ENCODE measurements at places on chromosomes 6 and 20.

DNA sequence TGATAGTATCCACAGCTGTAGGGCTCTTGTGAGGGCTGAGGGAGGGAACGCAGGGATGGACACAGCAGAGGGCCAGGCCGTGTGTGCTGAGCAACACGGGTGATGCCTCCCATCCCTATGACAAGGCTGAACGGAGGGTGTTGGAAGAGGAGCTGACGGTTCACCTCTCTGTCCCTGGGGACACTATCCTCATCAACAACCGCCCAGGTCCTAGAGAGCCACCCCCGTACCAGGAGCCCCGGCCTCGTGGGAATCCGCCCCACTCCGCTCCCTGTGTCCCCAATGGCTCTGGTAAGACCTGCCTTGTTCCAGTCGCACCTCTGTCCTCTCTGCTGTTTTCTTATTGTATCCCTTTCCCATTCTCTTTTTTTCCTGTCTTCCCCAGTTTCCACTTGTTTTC is 10.1 kb downstream of the DDR1 start:
- no peak for DNase-seq

- DNase-seq: no peak
Measured at GRCh38 chr6:75154973-75155372, 50.9 kb downstream of the COL12A1 start.

GRCh38 chr6:128963561-128963960 is 80.6 kb downstream of the LAMA2 start:
- no peak for DNase-seq

GRCh38 chr6:31769684-31770371 is 7.3 kb downstream of the VWA7 start:
- DNase-seq: peak; percentile 81

- peak; percentile 5 for DNase-seq
Measured at GRCh38 chr20:62066983-62067433, 1.3 kb upstream of the TAF4 start.

GRCh38 chr6:15088904-15089568 is 156.8 kb upstream of the JARID2 start:
- DNase-seq: no peak

GRCh38 chr6:1324936-1325335 is 13.0 kb downstream of the FOXQ1 start:
- DNase-seq: no peak

- DNase-seq: no peak
Measured at GRCh38 chr6:112178846-112179245, 75.5 kb downstream of the LAMA4 start.

DNA sequence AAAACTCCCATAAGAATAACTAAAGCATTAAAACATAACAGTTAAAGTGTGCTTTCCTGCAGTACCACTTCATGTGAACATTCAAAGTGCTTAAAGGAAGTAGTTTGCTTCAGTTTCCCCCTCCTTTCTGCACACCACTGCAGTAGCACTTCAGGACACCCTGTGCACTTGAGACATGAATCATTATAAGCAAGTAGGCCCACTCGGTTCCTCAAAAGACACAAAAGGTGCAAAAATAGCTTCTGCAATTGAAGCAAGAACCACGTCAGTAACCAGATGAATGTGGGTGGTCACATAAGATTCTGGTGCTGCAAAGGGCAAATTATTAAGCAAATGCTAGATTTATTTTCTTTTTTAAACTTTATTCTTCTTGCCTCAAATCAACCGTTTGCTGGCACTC is 160.6 kb downstream of the HIVEP2 start:
- DNase-seq: no peak

DNA sequence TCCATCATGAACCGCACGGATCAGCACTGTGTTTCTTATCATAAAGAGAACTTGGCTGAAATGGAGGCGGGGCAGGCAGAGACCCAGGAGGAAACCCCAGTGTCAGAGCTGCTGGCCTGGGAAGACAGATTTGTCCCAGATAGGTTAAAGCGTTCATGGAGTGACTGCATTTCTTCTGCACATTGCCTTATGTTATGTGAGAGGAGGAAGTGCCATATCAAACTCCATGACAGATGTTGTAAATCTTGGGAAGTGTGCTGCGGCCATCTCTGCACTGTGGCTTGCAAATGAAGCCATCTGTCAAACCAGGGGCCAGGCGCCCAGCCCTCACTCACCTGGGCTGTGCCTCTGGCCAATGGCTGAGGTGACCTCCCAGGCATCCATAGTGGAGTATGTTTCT is 163.0 kb downstream of the SLC24A3 start:
- DNase-seq: no peak

DNA sequence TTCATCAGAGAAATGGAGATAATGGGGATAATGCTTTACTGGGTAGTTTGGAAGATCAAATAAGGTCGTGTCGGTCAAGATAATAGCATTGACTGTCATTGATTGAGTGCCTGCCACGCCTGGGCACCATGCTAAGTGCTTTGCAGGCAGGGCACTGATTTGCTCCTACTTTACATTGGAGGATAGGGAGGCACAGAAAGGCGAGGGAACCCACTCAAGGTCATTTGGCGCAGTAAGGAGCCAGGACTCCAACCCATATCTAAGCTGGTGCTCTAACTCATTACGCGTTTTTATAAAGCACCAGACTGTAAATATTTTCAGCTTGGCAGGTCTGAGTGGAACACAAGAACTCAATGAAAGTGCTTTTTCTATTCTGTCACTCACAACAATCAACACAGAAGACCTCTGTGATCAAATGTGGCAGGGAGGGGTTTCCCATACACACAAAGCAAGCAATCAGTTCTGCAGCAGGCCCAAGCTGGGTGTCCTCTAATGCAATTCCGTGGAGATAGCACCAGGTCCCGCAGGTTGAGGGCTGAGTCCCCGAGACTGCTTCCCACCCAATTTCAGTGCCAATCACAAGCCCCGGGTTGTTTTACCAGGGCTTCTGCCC is 373.6 kb downstream of the CDH26 start:
- no peak for DNase-seq

GRCh38 chr6:155454008-155454407 is 1.6 kb downstream of the NOX3 start:
- DNase-seq: no peak

- no peak for DNase-seq
Measured at GRCh38 chr20:57582432-57583288, 21.8 kb downstream of the PCK1 start.

GRCh38 chr6:7629321-7629720 is 39.3 kb downstream of the SNRNP48 start:
- DNase-seq: no peak

- no peak for DNase-seq
Measured at GRCh38 chr6:36963451-36964290, 9.1 kb downstream of the PI16 start.

- no peak for DNase-seq
Measured at GRCh38 chr6:70375166-70375565, 38.1 kb upstream of the FAM135A start.

- DNase-seq: no peak
Measured at GRCh38 chr6:39998126-39998525, 63.9 kb upstream of the MOCS1 start.

DNA sequence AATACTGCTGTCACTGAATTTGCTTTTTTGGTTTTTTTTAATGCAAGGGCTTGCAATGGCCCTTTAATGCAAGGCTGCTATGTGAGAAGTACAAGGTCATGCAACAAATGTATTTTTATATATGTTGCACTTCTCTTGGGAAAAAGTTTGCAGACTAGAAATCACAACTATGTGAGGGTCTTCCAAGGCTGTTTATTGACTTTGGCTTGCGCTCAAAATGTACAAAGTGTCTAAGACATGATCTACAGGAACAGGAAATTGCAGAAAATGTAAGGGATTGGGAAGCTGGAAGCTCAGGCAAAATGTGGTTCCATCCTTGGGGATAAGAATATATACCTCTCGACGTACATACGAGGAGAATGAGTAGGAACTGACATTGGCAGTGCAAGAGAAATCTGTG is 92.2 kb upstream of the F13A1 start:
- DNase-seq: no peak

DNA sequence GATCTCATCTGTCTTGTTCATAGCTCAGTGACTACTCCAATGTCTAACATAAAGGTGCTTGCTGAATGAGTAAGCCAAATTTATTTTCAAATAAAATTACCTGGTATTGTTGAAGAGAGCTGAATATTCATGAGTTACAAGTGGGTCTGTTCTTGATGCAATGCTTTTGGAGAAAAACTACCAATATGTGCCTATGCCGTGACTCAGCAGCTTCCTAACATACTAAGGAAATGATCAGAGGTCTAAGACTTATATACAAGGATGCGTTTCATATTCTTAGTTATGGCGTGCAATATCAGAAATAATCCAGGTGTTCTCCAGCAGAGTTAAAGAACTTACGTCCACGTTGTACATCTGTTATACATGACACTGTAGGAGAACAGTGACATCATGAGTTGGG is 5.1 kb downstream of the FAM120B start:
- DNase-seq: no peak

- no peak for DNase-seq
Measured at GRCh38 chr20:25126204-25127029, 44.5 kb upstream of the VSX1 start.

GRCh38 chr20:32599783-32600340 is 14.7 kb upstream of the NOL4L start:
- no peak for DNase-seq

DNA sequence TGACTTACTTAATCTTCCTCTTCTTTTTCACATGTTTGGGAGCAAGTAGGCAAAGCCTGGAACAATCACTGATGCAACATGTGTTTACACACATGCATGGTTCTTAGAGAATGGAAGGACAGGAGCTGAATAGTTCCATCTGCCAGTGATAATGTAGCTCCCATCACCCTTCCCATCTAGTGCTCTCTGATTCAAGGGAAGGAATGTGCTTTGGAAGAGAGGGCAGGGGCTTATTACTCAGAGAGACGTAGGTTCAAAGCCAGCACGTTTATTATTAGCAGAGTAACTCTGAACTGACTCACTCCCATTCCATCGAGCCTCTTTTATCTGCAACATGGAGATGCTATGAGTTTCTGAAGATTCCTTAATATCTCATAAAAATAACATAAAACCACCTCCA is 211.9 kb downstream of the GMPR start:
- no peak for DNase-seq

DNA sequence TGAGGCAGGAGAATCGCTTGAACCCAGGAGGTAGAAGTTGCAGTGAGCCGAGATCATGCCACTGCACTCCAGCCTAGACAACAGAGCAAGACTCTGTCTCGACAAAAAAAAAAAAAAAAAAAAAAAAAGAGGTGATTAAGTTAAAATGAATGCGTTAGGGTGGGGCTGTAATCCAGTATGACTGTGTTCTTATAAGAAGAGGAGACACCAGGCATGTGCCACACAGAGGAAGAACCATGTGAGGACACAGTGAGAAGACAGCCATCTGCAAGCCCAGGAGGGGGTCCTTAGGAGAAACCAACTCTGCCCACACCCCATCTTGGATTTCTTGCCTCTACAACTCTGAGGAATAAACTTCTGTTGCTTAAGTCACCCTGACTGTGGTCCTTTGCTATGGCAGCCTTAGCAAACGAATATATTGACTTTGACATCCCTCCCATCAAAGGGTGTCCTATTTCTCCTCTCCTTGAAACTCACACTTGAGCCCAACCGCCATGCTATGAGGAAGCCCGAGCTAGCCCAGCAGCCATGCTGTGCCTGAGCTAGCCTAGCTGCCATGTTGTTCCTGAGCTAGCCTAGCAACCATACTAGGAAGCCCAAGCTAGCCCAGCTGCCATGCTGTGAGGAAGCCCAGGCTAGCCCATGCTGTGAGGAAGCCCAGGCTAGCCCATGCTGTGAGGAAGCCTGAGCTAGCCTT is 15.8 kb upstream of the PPP1R16B start:
- DNase-seq: no peak

DNA sequence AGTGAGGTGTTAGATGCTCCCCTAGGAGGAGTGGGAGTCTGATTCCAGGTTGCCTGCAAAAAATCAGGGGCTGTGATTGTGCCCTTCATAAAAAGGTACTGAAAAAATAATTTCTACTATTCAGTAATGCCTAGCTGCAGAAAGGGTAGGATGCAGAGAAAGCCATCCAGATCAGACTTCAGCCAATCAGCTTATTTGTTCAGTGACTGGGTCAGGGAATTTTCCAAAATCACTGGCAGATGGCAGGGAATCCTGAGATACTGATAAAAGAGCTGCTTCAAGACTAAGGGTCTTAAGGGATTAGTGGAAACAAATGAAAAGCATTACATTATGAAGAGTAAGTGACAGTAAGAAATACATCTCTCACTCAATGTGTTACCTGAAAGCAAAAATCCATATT is 42.8 kb upstream of the MTRF1L start:
- DNase-seq: no peak

GRCh38 chr6:135922174-135922573 is 70.7 kb downstream of the PDE7B start:
- no peak for DNase-seq

GRCh38 chr20:44097521-44098255 is 89.3 kb downstream of the JPH2 start:
- DNase-seq: no peak

- DNase-seq: no peak
Measured at GRCh38 chr6:112956696-112957535, 609.8 kb downstream of the RFPL4B start.

- DNase-seq: no peak
Measured at GRCh38 chr6:45655745-45656476, 278.2 kb upstream of the SUPT3H start.
